ENCODE measurements at places on chromosomes 4 and X.

GRCh38 chr4:134539729-134540231 lies 338.2 kb upstream of the PABPC4L start:
- no peak for DNase-seq

GRCh38 chrX:47706575-47706974 lies 47.6 kb upstream of the UXT start:
- no peak for DNase-seq

- no peak for DNase-seq
These were observed 132.6 kb downstream of the INPP4B start for GRCh38 chr4:142713282-142714030.

DNA sequence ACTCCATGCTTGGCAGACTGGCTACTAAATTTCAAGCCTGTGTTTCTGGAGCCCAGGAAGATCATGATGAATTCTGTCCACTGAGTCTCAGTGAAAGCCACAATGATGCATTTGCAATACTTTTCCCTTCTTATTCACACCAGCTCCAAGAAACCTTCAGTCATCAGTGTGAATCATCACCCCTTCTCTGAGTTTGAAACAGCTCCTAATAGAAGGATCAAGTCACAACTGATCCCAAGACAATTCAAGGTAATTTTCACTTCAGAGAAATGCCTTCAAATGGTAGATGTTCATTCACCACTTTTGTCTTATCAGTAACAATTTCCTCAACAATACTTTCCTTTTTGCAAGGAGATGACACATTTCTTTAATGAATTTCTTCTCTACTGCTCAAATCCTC lies 257.4 kb downstream of the NLGN4X start:
- DNase-seq: peak; percentile 4

- peak; percentile 85 for DNase-seq
These were observed 31.5 kb downstream of the ACTRT1 start for GRCh38 chrX:128020701-128021100.

DNA sequence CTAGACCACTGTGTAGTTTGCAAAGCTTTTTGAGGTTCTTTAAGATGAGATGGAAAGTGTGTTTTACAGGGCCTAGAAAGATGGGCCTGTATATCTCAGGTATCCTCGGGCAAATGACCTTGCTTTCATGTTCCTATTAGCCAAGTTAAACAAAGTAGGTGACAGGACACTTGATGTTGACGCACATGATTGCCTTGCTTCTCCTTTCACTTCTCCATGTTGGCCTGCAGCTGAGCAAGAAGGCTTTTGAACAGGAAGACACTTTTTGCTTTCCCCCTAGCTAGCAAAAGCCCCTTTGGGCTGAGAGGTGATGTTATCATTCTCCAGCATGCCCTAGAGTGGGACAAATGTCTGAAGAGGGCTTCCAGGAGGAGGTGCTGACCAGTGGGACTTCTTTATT lies 202.1 kb downstream of the GPC3 start:
- DNase-seq: no peak

GRCh38 chr4:152304220-152304619 lies 231.7 kb downstream of the FBXW7 start:
- peak; percentile 87 for DNase-seq

- no peak for DNase-seq
These were observed 75.9 kb upstream of the GAB1 start for GRCh38 chr4:143260750-143261149.

DNA sequence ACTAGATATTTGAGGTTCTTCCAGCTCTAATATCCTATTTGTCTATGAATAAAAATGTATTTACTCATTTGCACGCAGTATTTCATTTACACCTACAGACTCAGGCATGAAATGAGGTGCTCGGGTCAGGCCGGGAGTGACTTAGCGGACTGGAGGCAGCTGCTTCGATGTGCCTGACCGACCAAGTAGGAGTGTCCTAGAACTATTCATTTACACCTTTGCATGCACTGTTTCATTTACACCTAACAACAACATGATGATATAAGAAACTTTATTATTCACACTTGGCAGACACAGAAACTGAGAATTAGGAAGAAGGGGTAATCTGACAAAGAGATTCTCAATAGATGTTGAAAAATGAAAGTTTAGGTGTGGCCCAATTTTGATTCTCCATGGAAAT lies 28.7 kb upstream of the FAT1 start:
- DNase-seq: peak; percentile 63

DNA sequence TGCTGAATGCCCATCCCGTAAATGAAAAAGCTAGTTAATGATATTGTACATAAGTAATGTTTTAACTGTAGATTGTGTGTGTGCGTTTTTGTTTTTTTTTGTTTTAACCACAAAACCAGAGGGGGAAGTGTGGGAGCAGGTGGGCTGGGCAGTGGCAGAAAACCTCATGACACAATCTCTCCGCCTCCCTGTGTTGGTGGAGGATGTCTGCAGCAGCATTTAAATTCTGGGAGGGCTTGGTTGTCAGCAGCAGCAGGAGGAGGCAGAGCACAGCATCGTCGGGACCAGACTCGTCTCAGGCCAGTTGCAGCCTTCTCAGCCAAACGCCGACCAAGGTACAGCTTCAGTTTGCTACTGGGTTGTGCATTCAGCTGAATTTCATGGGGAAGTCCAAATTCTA lies at the start of gene SPP1:
TSS of gene SPP1 (plus strand) at position 249 of the 400 bp plus-strand sequence. CDS start 1,182 bp downstream, outside the sequence.
- peak; percentile 98 for DNase-seq

DNA sequence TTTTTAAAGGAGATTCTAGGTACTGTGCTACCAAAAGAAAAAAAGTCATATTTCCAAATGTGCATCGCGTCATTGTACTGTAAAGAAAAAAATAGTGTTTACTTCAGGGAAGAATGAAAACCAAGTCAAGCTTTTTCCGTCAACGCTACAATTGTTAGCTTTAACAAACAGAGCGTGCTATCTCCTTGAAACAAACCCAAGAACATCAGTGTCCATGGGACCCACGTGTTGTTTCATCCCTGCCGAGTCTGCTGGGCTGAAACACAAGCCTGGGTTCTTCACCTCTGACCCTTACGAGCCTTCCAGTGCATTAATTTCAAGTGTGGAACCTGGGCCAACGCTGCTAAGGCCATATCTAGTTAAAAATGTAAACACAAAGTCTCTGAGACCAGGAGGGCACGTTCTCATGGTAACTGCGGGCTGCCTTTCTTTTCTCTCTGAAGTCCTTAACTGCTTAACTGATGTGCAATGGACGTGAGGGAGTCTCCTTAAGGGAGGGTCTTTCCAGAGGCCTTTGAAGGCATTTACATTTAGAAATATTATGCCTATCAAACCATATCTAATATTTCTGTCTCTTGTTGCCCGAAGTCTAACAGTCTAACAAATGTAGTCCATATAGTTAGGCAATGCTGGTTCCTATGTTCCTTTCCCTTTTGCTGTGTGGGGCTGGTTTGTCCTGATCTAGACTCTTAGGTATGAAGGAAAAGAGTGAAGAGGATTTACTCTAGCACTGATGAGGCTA lies 36.3 kb downstream of the ING2 start:
- no peak for DNase-seq

DNA sequence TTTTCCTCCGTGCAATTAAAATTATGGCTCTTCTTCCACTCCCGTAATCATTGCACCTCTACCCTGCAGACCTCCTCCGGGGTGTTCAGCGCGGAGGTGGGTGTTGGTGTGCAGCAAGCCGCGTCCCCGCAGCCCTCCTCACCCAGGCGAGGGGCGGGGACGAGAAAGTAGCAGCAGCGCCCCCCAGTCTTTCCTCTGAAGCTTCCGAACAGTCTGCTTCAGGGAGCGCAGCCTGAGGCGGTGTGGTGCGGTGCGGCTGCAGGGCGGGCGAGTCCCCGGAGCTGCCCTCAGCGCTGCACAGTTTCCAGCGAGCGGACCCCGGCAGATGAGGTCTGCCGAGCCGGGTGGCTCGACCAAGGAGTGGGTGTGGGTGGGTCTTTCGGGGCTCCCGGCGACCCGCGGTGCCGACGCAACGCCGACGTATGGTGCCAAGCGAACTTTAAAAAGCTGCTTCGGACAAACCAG lies at the start of gene FRAS1:
TSS of gene FRAS1 (plus strand) at position 189 of the 465 bp plus-strand sequence. CDS start 687 bp downstream, outside the sequence.
- peak; percentile 65 for DNase-seq

- no peak for DNase-seq
These were observed 99.1 kb downstream of the MAML3 start for GRCh38 chr4:140054861-140055260.

- no peak for DNase-seq
These were observed 88.5 kb upstream of the NOCT start for GRCh38 chr4:138927072-138927471.

- DNase-seq: no peak
These were observed 72.5 kb downstream of the SLC16A2 start for GRCh38 chrX:74493806-74494205.

Data from kidney tubule cell (primary cell).